NCI-H774 (cell line): ENCODE measurements at places on chromosomes 6 and 20.
A peak's percentile ranks its signal among the peaks of the same experiment; 100 is the strongest.

DNA sequence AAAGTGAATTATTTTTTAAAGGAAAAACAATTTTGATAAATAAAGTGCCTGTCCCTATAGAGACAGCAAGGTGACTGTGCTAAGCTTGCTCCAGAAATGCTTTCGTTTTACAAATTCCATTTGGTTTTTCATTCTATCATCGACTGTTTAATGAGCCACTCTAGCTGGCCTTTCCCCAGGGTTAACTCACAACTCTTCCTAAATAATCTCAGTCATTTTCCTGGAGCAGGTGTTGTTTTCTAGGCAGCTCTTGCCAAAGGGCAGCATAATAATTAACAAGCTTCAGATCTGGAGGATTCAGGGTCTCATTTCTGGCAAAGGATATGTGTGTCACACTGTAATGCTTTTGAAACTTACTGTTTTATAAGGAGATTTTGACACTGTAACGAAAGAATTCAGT, 184.2 kb downstream of the KHDC1L start:
- no peak for DNase-seq

DNA sequence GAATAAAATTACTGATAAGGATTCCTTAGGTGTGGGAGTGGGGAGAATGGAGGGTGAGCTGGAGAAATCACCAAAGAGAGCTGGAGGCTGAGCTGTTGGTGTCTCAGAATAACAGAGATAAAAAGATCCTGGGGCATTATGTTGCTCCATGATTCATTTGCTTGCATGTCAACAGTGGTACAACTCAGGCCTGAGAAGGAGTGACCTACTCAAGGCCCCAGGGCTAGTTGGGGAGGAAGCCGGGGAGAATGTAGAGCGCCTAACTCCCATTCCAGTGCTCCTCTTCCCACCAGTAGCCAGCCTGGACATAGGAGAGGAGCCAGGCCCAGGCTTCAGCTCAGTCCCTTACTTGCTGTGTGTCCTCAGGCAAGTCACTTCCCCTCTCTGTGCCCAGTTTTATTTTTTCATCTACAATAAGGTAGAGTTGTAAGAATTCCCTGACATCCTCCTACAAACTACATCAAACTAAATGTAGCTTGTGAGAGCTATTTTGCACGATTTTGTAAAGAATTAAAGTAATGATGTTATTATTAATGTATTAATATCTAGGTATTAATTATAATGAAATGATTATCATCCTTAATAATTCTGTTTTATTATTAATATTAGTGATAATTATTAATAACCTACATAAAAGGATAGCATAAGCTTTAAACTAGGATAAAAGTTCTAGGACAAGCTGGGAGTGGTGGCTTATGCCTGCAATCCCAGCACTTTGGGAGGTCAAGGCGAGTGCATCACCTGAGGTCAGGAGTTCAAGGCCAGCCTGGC, 250.9 kb upstream of the SULF2 start:
- no peak for DNase-seq

DNA sequence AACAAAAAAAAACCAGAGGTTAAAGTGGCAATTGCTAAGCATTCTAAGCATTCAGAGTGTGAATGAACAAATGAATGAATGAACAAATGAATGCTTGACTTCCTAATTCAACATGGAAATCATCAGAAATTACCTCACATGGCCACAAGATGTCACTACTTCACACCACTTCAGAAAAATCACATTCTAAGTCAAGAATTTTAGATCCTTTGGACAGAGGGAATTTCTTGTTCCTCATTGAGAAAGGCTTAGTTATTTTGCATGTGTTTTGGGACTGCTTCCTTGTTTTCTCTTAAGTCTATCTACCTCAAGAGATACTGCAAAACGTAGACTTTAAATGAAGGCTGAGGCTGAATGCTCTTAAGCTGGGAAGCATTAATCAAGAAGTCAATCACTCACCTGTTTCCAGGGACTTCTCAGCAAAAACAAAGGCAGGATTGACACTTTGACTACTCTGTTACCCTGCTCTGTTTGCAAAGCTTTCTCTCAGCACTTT, 120.2 kb downstream of the MBOAT1 start:
- DNase-seq = peak; percentile 64

- DNase-seq = peak; percentile 63
These were observed 38.1 kb downstream of the BICRAL start for GRCh38 chr6:42819803-42820511.

DNA sequence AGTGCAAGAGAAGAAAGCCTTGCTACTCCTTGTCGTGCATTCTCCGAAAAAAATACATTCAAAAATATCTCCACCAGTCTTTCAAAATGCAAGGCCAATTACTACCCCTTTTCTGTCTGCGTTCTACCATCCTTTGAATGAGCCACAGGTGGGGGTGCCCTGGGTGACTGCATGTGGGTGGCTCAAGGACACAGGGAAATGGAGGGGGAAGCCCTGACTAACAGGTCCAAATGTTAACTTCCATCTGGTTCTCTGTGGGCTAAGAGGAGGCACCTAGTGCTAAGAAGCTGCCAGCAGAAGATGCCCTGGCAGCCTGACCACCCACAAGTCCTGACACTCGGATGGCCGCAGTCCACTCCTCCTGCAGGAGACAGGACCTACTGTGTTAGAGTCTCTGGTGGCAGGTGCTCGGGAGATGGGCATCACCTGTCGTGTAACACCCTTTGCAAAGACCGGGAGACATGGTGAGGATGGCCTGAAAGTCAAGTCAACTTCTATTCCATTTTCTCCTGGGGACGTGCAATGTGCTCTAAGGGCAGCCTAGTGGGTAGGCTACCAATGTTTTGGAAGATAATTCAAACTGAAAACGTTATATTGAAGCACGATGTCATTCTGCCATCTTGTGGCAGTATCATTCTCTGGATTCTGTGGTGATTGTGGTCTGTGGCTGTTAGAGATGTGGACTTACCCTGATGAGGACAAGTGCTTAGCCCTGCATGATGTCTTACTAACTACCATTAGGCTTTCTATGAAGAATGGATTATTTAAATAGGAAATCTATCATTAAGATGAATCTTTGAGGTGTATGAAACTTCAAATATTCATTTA, 27.4 kb upstream of the IGF2R start:
- DNase-seq = peak; percentile 10

- no peak for DNase-seq
These were observed 237.1 kb downstream of the UST start for GRCh38 chr6:148983966-148984365.

DNA sequence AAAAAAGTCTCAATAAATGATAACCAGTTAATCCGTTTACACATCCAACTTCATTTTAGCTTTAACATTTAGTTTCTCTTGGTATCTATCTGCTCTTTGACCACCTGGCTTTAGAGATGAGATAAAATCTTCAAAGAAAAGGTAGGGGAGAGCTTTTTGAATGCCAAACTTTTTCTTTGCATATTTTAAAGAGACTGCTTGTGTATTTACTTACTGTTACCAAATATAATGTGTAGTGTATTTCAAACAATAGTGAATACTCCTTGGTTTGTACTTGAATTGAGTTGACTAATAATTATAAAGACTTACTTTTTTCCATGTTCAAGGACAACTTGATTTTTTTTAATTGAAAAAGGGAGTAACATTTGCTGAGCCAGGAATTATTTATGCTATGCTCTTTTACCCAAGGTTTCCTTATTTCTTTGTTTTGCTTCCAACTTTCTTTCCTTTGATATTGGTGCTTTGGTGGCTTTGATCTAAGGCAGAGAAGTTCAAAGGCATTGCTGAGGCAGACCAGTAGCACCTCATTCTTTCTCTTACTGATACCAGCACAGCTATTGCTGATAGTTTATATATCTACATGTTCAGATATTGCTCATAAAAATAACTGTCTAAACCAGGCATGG, 7.8 kb downstream of the CCDC170 start:
- no peak for DNase-seq

GRCh38 chr20:40806929-40807820, 118.1 kb upstream of the MAFB start:
- DNase-seq = no peak

- DNase-seq = peak; percentile 33
These were observed 1163.6 kb upstream of the CITED2 start for GRCh38 chr6:140537834-140538705.

DNA sequence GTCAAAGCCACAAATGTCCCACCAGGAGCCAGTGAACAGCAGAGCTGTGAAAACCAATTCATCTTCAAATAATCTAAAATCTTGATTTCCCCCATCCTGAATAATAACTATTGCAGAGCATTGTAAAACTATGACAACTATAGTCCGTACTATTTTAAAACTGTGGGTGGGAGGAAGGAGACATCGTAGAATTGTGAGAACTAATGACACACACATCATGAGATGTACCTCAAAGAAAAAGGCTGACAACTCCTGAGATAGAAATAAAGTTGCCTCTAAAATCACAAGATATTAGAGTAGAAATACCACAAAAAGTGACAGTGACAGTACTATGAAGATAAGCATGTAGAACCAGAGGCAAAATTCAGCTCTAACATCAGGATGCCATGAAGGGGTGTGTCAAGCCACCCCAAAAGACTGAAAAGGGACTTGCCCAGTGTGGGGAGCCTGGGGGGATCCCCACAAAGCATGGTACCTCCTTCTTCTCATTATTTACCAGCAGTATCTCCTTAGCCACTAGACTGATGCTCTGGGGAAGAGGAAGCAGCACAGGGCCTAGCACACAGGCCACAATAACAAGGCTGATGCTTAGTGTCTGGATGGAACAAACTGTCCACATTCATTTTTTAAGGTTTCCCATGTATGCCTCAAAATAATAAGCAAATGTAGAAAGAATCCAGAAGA, 13.4 kb downstream of the NAPB start:
- no peak for DNase-seq

- no peak for DNase-seq
These were observed 300.2 kb downstream of the CLIC5 start for GRCh38 chr6:45715508-45715803.

- DNase-seq = no peak
These were observed 176.7 kb downstream of the HACE1 start for GRCh38 chr6:104682722-104683643.

GRCh38 chr6:166009385-166010031, 158.1 kb downstream of the TBXT start:
- DNase-seq = no peak

DNA sequence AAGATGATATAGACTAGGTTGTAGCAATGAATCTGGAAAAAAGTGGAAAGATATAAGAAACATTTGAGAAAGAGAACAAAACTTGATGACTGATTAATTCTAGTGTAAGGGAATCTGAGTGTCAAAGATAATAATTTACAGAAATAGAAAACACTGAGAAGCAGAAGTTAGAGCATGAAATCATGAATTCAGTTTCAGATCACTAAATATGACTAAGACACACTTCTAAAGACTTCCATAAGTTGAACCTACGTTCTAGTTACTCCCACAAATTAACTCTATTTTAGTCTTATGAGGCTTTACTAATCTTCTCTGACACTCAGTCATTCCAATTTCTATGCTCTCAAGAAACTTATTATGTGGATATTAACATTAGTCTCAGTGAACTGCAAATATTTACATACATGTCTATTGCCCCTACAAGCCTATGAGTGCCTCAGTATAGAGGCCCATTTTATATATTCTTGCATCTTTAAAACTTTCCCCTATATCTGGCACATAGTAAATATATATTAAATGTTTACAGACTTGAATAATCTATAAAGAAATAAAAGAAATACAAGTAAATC, 30.4 kb downstream of the IBTK start:
- no peak for DNase-seq

GRCh38 chr20:14331646-14332045, 5.8 kb downstream of the FLRT3 start:
- DNase-seq = no peak

GRCh38 chr20:50058662-50059402, 54.1 kb downstream of the UBE2V1 start:
- DNase-seq = no peak

- no peak for DNase-seq
These were observed 138.1 kb downstream of the ATXN1 start for GRCh38 chr6:16623029-16623653.

DNA sequence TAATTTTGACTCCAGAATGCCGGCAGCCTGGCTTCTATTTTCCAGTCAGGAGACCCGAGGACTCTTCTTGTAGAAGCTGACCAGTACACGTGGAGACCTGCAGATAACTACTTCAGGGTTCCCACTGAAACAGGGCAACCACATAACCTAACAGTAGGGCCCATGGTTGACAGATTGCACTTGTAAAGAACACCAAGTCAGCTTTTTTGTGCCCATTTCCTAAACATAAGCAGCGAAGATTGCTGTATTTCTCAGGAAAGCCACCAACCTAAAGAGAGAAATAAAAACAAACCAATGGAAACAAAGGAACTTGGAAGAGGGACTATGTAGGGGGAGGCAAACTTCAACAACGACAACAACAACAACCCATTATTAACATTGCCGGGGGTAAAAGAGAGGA, 50.1 kb upstream of the EDN3 start:
- DNase-seq = no peak

- DNase-seq = no peak
These were observed at the start of gene PTCRA for GRCh38 chr6:42915732-42916131. PTCRA (plus strand) TSS chr6:42916053; CDS start chr6:42916070, 17 bp downstream.

DNA sequence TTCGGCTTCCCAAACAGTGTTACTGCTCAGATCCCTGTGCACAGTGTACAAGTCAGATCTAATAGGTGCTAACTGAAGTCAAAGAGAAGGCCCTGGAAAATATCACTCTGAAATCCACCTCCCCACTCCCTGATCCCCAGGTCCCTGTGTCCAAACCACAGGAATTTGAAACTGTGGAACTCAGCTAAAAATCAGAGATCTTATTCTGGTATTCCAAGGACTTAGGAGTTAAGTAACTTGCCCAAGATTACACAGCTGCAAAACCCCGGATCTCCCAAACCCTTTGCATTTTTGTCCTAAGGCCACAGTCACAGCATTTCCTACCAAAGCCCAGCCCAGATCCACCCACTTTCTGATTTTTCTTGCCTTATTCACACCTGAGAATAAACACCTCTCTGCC, 32.3 kb upstream of the SLC23A2 start:
- no peak for DNase-seq
